ENCODE measurements at places on chromosomes 7 and 10.

- no peak for DNase-seq
These were observed 18.5 kb upstream of the TNS3 start for GRCh38 chr7:47600199-47601118.

- no peak for DNase-seq
These were observed 64.2 kb downstream of the DIP2C start for GRCh38 chr10:625333-625696.

DNA sequence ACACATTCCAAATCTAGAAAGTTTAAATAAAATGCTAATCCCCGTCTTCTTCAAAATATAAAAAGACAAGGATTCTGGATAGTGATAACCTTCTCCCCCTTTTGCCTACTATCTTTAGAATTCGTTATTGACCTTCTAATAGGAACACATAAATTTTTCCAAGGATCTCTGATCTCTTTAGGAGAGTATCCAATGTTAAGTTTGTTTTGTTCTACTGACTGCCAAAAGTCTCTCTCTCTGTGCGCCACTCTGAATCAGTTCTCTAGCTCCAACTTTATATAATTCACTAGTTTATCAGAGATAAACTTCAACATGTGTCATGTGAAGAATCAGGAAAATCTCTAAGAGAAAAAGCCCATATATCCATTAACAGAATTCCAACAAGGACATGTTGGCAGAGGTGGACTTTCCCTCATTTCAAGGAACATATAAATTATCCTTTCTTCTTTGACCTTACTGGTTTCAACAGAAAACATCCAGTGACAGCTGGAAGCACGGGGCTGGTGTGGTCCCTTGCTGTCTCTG is 615.6 kb downstream of the KCNMA1 start:
- no peak for DNase-seq

- no peak for DNase-seq
These were observed 72.0 kb upstream of the BTBD16 start for GRCh38 chr10:122199070-122199469.

GRCh38 chr7:150377635-150378034 is 1.5 kb upstream of the ZNF775 start:
- DNase-seq: no peak

GRCh38 chr7:143147070-143147469 is 15.2 kb downstream of the PIP start:
- DNase-seq: no peak

DNA sequence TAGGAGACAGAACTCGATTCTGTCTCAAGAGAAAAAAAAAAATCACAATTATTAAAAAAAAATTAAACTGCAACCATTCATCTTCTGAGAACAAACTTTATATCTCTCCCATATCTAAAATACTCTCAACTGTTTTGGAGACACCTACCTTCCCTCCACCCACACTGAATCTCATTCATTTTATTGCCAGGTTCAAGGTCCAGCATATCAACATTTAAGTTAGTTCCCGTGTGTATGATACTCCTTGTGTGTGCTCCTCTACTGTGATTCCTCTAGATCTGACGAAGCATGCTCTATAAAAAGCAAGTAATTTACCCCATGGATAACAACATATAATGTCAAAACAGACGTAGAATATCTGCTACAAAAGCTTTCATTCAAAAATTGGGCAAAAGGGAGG is 351.8 kb upstream of the SORCS1 start:
- no peak for DNase-seq

GRCh38 chr10:102408728-102409603 is 9.6 kb downstream of the PSD start:
- peak; percentile 72 for DNase-seq

- no peak for DNase-seq
These were observed 105.2 kb downstream of the MACC1 start for GRCh38 chr7:20111821-20112542.

DNA sequence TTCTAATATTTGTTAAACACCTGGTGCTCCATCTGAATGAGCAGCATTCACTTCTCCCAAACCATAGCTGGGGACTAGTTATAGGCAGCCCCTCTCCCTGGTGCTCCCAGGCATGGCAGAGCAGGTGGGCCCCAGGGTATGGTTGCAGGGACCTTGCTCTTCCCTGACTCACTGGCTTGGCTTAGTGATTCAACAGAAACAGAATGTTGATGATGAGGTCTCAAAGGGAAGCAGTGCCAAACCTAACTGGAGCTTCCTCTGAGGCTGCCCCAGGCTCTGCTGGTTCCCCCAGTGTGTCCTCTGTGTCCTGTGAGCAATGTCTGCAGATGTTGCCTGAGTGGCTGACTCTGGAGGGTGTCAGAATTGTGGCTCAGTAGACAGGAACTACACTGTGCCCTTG is 3.7 kb downstream of the GPR26 start:
- DNase-seq: no peak

DNA sequence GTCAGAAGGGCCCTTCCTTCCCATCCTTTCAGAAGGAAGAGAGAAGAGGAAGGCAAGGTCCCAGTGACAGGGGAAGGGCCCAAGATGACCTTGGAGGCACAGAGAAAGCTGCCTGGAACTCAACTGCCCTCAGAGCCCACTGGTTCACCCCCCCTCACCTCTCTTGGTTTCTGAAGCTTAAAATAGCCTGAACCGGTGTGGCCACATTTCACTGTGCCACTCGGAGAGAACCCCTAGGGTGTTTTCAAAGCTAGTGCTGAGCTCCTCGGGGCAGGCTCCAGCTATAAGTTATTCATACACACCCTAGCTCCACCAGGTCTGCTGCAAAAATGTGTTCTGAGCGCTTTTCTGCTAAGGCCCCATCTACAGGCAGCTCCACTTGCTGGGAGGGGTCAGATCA is 60.9 kb upstream of the ADRB1 start:
- DNase-seq: no peak

- no peak for DNase-seq
These were observed 610.3 kb downstream of the PTPRN2 start for GRCh38 chr7:157977306-157977705.

DNA sequence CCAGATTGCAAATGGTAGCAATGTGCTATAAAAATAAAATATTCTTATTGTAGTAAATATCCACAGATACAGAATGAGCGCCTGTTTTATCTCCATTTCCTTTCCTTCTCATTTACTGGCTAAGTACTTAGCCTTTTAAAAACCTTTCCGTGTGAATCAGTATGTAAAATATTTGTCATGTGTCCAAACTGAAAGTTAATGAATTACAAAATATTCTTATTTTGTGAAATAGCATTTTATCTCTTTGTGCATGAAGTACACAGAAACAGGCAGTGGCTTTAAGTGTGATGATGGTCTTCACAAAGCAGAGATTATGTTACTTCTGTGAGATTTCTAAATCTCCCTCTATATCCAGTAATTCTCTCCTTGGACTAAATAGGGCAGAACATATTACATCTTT is 56.7 kb upstream of the KIAA1217 start:
- no peak for DNase-seq

DNA sequence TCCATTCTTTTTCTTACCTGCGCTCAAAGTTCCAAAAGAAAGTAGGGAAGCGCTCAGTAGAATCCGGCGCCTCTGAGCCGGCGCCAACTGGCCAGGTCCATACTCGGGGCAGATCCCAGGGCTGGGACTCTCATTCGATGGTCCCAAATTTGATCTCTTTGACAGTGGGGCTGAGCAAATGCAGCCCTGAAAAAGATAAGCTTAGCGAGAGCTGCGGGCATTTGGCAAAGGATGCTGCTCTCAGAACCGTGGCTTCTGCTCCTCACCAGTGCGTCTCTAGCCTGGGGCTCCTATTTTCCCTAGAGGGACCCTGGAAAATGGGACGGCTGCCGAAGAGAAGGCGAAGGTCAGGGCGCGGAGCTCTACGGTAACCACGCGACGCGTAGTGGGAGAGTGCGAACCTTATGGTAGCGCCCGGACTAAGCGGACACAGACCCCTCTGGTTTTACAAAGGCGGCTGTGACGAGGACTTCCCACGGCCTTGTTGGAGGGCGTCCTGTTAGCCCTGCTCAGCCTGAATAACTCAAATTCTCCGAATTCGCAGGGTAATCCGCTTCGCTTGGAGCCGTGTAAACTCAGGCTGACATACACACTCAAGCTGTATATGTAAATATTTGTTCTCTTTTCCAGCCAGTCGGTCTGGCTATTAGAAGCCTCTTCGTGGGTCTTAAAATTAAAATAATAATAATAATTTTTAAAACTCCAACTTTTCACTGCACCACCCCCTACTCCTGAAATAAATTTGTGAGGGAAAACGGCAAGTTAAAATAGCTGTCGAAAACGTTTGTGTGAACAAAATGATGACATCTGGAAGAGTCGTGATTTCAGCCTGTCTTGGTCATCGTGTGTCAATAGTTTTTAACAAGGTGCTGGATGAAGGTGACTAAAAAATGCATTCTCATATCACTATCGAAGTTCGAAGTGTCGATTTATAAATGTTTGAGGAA is 869 bp upstream of the TBX20 start:
- DNase-seq: no peak

DNA sequence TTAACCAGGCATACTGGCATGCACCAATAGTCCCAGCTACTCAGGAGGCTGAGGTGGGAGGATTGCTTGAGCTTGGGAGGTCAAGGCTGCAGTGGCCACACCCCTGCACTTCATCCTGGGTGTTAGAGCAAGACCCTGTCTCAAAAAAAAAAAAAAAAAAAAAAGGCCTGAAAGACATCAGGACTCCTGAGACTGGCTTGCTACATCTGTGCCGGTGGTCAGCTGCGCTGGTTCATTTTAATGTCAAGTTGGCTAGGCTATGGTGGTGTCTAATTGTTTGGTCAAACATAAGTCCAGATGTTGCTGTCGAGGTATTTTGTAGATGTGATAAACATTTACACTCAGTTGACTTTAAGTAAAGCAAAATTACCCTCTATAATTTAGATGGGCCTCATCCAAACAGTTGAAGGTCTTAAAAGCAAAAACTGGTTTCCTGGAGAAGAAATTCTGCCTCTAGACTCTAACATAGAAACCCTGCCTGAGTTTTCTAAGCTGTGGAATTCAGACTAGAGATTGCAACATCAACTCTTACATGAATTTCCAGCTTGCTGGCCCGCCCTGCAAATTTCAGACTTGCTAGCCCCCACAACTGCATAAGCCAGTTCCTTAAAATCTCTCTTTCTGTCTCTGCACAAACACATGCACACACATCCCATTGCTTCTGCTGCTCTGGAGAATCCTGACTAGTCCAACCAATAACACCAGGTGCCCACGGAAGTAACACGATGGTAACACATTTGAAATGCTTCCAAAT is 18.2 kb downstream of the MYOF start:
- no peak for DNase-seq

GRCh38 chr10:132518572-132519381 is 18.8 kb upstream of the INPP5A start:
- no peak for DNase-seq

DNA sequence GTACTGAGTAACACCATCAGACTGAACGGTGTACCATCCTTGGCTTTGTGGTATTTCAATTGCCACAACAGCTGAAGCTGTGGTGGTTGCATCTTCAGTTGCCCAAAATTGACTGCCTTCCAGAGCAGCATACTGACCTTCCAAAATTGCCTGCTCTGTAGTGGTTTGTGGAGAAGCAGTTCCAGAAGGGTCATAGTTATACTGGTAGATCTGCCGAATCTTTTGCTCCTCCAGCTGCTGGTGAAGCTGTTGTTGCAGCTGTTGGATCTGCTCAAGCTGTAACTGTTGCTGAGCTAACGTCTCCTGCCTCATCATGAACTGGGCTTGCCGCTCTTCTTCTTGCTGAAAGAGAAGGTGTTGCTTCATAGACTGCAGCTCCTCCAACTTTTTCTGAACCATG is 212.2 kb downstream of the PCLO start:
- no peak for DNase-seq

GRCh38 chr10:29446327-29446726 is 157.5 kb downstream of the LYZL1 start:
- DNase-seq: no peak

DNA sequence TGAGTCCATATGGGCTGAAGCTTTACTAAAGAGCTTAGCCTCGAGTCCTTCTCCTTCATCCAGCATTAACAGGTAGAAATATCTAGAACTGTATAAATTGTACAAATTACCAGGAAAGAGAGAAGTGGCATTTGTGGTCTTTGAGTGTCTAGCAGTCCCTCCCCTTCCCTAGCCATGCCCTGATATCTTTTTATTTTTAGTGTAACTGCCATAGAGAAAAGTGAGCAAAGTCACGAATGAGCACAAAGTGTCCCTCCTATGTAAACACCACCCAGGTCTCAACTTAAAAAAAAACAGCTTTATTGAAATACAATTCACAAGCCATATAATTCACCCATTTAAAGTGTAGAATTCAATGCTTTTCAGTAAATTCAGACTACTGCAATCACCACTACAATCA is 339.0 kb upstream of the ZMIZ1 start:
- no peak for DNase-seq

- DNase-seq: no peak
These were observed 7.5 kb upstream of the GGCT start for GRCh38 chr7:30511973-30512662.

DNA sequence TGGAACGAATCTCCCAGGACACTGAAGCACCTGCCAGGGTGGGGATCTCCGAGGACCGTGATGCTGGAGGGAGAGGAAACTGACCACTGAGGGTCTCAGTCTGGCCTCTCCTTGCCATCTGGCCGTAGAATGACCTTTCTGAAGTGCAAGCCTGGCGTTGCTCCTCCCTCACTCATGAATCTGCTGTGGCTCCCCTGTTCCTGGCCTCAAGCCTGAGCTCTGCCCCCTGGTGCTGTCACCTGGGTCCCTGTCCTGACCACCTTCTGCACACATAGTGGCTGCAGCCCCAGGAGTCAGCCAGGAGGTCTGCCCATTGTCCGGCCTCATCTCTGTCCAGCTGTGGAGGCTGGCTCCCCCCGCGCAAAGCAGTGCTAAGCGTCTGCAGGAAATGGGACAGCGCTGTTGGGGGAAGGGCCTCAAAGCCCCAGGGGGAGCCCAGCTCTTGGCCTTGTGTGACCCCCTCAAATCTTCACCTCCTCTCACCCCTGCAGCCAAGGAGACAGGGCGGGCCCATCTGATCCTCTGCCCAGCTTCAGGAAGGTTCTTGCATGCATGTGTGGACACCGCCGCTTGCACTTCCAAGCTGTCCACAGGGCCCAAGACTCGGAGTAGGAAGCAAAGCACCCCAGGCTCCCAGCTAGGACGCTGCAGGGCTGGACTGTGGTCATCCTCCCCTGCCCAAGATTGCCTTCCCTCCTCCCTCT is 65.7 kb downstream of the MYL10 start:
- DNase-seq: no peak

GRCh38 chr10:90023950-90024349 is 322.6 kb downstream of the KIF20B start:
- DNase-seq: no peak

DNA sequence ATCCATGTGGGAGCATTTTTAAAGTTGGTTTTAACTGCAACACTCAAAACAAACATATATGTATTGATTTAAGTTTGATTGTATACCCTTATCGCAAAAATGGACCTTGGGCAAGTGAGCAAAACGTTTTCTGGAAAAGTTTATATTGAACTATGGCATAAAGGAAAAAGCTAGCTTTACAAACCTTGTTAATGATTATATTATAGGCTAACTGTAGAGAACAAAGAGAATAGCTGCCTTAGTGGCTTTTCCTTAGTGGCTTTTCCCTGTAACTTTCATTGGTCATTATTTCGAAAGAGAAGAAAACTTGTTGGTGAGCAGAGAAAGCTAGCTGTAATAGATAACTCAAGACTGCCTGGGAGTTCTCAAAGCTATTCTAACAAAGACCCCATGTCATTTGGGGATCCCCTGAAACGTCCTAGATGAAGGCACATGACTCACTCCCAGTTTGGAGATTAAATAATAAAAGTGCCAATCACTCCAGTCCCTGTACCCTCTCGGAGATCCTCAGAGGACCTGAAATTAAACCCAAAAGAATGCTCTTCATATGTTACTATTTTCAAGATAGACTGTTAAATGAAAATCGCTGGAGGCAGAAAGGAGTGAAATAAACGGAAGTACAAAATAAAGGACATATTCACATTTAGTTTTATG is 92.1 kb downstream of the SRI start:
- DNase-seq: no peak

- no peak for DNase-seq
These were observed 129.4 kb downstream of the KAT6B start for GRCh38 chr10:74955796-74956195.

All from effector CD8-positive, alpha-beta T cell (primary cell).